Stimulated activated naive B cell treated with anti-CD40 and anti-IgM and Interleukin-4, amounts not matched to agents 10 μg/mL and 1 μg/mL and 100 μg/mL, for 72 hours (primary cell): ENCODE measurements at places on chromosomes 1 and 21.

DNA sequence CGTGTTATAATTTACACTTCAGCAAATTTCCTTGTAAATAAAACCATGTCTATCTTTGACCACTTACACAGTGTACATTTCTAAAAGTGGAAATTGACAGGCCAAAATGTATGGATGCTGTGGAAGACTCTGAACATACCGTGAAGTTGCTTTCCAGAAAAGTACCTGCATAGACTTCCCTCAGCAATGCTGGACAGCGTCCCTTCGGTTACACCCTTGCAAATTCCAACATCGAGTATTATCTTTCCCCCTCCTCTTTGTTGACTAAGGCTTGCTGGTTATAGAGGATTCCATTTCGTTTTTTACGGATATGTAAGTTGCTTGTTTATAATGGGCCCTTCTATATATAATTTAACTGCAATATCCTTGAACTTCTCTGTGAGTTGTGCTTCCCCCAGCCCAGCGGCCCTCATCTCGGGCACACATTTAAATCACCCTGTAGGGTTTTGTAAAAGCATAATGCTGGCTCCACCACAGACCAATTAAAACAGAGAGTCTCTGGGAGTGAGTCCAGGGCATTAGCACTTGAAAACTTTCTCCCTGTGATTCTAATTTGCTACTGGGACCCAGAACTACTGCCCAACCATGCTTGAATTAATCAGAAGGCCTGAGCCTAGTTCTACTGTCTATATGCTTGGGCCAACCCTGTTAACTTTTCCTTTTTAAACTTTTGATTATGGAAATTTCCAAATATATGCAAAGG is 230.3 kb downstream of the GRIK3 start:
- no peak for DNase-seq

DNA sequence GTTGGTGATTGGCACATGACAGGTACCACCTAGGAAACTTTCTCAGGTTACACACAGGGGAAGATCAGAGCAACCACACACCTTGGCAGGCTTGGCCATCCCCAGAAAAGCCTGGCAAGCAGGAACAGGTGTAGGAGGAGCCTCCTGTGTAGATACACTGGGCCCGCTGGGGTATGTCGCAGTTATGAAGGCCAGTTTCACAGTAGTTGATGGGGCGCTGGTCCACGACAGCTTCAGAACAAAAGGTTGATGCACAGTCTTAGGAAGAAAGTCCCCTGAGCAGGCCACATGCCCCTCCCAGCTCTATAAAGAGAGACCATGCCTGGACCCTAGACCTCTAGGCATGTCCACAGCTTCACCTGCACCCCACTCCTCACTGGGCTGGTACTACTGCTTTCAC is 51.6 kb downstream of the NID1 start:
- DNase-seq, result no peak

GRCh38 chr1:211424018-211424417 is 67.9 kb downstream of the RD3 start:
- no peak for DNase-seq

- no peak for DNase-seq
Measured at GRCh38 chr1:27130798-27131197, 24.1 kb downstream of the SLC9A1 start.
